ENCODE measurements at places on chromosomes 2 and 18.

GRCh38 chr2:135198481-135198880, 146.4 kb downstream of the RAB3GAP1 start:
- no peak for DNase-seq

DNA sequence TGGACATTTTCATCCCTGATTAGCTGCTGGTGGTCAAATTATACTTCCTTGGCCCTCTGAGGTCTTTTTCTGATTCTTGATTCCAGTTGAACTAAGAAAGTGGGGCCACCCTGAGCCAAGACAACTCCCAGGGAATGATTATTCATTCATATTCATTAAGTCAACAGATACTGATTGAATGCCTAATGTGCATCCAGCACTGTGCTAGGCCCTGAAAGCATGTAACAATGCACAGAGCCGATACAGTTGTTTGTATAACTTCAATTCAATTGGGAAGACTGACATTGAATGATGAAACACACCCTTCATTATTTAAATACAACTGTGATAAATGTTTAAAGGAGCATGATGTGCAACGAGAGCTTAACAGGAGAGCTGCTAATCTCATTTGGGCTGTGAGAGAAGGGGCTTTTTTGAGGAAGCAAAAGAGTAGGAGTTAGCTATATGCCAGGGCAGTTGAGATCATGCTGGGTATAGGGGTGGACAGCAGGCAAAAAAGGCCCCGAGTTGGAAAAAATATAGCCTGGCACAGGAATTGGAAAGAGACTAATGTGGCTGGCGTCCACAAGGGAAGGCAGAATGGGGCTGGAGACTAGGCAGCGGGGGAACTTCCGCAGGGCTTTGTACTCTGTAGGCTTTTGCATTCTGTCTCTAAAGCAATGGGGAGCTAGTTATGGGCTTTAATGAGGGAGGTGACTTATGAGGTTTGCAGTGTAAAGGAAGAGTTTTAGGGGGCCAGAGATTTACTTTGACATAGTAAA, 57.2 kb upstream of the ACVR1 start:
- DNase-seq = no peak

DNA sequence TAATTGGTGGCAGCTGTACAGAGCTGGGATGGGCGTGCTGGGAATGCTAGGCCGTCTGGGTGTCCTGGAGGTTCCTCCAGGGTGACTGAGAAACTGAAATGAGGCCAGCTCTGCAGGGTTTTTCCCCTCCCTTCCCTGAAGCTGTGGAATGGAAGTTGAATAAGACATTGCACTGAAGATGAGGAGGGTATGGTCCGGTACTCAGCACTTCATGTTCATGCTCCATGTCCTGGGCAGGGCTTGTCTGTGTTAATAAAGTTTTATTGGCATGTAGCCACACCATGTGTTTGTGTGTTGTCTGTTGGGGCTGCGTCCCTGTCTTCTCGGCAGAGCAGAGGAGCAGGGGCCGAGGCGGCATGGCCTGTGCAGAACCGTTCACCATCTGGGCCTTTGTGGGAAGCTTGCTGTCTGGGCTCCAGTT, 154.0 kb downstream of the LDLRAD4 start:
- no peak for DNase-seq

DNA sequence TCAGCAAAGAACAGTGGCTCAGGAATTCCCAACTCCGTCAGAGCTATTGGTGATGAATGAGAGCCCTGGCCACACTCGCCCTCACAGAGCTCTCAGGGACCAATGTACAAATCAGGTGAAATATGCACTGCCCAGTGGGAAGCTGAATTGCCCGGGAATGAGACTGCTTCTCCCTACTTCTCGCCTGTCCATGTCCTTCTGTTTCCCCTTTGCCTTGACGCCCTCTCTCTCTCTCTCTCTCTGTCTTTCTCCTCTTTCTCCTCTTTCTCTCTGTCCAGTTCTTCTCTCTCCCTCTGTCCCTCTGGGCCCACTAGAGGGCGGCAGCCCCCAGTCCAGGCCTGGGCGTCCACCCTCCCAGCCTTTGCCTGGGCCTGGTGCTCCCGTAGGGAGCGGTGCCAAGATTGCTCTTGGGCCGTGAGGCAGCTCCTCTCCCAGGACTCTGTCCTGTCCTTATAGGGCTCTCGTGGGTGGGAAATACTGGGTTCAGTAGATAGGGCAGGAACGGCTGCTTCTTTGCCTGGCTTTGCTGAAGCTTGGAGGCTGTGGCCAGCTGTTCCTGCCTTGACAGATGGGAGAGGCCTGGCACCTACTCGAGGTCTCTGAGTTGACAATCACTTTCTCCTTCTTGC, 28.4 kb upstream of the PUM2 start:
- DNase-seq = peak; percentile 67

GRCh38 chr2:135072125-135072997, 20.3 kb downstream of the RAB3GAP1 start:
- DNase-seq = no peak

DNA sequence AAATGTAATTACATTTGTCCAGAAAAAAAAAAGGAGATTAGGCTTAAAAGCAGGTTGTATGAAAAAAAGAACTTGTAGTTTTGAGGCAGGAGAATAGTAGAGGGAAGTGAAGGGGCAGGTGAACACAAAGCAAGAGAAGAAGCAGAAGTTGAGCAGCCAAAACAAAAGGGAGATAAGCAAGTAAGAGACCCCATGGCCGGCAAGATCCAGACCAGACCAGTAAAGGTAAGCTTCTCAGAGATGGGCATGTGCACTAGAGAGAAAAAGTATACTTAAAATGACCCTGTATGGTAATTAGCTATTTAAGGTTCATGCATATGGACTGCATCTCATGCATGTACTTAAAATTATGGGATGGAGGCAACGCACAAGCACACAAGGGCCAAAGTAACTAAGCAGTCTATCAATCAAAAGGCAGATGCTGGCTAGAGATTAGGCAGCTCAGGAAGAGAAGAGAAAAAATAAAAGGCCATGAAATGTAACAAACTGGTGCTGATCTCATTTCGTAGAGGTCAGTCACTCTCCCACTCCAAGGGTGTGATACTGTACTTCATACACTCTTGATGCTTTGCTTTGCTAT, 9.7 kb downstream of the SIGLEC15 start:
- DNase-seq = no peak

DNA sequence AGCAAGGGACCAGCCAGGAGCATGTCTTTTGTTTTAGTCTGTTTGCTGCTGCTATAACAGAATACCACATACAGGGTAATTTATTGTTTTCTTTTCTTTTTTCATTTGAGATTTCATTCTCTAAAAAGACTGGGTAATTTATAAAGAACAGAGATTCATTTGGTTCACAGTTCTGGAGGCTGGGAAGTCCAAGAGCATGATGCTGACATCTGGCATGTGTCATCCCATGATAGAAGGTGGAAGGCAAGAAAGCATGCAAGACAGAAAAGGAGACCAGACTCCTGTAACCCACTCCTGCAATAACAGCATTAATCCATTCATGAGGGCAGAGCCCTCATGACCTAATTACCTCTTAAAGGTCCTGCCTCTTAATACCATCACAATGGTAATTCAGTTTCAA, 14.8 kb downstream of the SGO2 start:
- DNase-seq = no peak

DNA sequence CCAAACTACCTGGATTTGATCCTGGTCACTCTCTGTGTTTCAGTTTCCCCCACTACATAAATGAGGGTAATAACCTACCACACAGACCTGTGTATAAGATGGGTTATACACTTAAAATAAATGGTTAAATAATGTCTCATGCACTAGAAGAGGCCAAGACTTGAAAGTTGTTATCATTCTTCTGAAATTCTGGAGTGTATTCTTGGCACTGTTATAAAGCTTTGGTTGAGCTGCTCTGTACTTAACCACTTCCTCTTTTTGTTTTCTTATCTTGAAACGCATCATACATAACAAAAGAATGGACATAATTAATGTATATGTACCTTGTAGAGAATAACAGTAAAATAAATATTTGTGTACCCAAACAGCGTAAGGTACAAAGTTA, 281.0 kb downstream of the AFF3 start:
- no peak for DNase-seq

DNA sequence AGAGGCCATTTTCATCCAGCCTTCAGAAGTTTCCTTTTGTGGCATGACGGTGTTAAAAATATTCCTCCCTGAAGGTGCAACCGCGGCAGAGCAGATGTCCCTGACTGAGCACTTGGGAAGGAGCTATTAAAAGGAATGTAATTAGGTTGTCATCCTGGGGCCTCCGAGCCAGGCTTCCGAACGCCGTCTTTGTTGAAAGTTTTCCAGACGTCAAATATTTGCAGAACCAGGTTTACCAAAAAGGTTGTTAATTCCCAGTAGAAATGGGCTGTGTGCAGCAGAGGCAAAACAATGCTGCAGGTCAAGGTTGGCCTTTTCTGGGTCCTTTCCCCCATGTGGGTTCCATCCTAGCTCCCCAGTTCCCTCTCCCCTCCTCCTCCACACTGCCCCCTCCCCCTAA, 110.0 kb upstream of the STPG4 start:
- no peak for DNase-seq

- DNase-seq = no peak
These were observed 392.6 kb upstream of the CHST9 start for GRCh38 chr18:27577752-27578151.

DNA sequence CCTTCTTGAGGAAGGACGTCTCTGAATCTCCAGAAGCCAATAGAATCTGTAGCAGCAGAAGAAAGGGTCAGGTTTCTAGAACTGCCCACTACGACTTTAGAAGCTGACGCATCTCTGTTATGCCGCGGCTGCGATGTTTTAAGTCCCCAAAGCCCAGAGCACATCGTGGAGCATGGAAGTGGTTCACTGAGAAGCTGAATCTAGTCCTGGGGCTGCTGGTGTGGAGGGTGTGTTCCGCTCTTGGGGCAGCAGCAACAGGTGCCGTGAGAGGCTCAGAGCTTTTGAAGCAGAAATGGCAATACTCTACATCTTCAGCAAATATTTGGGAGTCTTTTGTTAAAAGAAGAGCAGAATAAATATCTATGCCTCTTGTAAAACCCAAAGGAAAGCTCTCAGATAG, 48.9 kb upstream of the RMDN2 start:
- DNase-seq = no peak

GRCh38 chr2:30209227-30209626, 22.1 kb upstream of the LBH start:
- DNase-seq = no peak

GRCh38 chr2:228273159-228273558, 91.7 kb upstream of the SPHKAP start:
- DNase-seq = no peak

- DNase-seq = no peak
These were observed 1355.4 kb downstream of the LRP1B start for GRCh38 chr2:140775411-140775810.

- no peak for DNase-seq
These were observed 78.1 kb upstream of the LAPTM4A start for GRCh38 chr2:20129331-20130159.

GRCh38 chr18:4285525-4285924, 169.6 kb downstream of the DLGAP1 start:
- no peak for DNase-seq

- no peak for DNase-seq
These were observed 537 bp upstream of the STAT4 start for GRCh38 chr2:191151331-191151730.

DNA sequence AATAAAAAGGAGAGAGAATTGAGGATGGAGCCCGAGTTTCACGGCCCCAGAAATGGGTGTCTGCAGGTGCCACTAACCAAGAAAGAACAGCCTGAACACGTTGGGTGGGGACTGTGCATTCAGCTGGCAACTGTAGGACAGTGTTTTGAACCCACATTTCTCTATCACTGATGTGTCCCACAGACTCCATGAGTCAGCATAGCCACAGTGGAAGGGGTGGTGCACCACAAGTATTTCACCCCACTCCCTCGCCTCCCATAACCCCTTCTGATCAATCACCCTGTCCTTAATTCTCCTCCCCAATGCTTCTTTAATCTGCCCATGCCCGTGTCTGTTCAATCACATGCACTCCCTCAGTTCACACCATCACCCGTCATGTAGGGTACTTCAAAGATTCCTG, 291.5 kb downstream of the ZNF516 start:
- DNase-seq = no peak

- DNase-seq = no peak
These were observed 53.5 kb upstream of the ID2 start for GRCh38 chr2:8628179-8628865.

DNA sequence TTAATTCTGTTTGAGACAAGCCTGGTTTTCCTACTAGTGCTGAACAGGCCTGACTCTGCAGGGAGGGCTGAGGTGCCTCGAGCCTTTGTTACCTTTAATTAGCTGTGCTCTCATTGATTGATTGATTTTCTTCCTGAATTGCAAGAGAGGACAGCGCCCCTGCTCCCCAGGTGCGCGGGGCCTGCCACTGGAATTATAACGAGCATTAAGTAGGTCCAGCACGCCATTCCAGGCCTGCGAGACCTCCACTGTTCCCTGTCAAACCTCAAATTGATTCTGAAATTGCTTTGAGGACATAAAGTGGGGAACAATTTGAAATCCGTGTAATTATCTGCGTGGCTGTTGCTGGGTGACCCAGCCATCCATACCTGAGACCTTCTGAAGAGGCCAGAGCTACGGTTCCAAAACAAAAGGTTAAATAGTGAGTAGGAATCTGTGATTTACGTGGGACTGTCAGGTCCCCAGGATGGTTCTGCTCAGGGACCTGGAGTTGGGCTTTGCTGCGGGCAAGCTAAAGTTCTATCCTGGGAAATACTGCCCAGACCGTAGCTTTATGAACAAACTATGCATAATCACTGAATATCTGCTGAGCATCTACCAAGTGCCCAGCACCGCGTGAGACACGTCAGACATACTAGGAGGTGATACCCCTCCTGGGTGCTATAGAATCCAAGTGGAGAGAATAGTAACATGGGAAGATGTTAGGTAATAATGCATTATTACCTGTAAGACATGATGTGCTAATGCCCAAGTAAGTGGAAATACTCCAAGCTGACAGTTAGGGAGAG, 104.1 kb downstream of the ZBTB7C start:
- DNase-seq = no peak

GRCh38 chr18:57416542-57416941, 18.6 kb upstream of the ONECUT2 start:
- no peak for DNase-seq

GRCh38 chr2:112516801-112517200, 25.5 kb upstream of the POLR1B start:
- no peak for DNase-seq

DNA sequence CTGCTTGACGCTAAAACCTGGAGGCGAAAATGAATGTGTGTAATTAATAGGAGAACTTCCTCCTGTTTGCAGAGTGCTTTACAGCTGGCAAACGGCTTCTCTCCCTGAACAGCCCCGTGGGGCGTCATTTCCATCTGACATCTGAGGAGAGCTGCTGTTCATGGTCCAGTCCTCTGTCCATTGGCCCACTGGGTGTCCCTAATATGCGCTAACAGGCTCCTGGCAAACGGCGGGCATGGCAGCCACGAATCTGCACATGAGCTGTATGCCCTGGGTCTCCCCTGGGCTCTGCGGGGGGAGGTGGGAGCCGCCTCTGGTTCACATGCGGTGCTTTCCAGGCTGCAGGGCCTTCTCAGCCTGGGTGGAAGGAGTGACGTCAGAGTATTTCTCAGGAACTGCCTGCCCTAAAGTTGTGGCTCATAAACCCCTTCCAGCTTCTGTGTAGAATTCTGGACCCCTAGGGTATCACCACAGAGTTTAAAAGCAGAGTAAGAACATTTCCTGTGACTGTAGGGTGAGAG, 73.2 kb downstream of the LRRFIP1 start:
- DNase-seq = peak; percentile 87

Data from brain microvascular endothelial cell (primary cell).